ENCODE measurements at places on chromosomes 16 and 17. TPM values are rescaled to one million over a fixed set of nuclear protein-coding genes. Genes with fewer than 3 reads are reported as not detected.

Gene ASPA
- not detected for total RNA-seq

Gene TBC1D28
- total RNA-seq = not detected

Gene KRT33B
- total RNA-seq = not detected

Gene ADAP2
- total RNA-seq = 6.8 TPM

Gene CISD3
- 11.2 TPM for total RNA-seq

Gene ITGB3
- 0.88 TPM for total RNA-seq

Gene TNP2
- total RNA-seq = not detected

Gene CHD3
- total RNA-seq = 79.1 TPM

Gene CCL16
- total RNA-seq = not detected

Gene CFAP97D1
- not detected for total RNA-seq

Data from airway epithelial cell (primary cell).